ENCODE measurements at places on chromosomes 11 and 22. TPM values are rescaled to one million over a fixed set of nuclear protein-coding genes. Genes with fewer than 3 reads are reported as not detected.

Gene APBB1
- 80.2 TPM for polyA plus RNA-seq

Gene SORL1
- 220 TPM for polyA plus RNA-seq

Gene DCHS1
- 1.5 TPM for polyA plus RNA-seq

DNA sequence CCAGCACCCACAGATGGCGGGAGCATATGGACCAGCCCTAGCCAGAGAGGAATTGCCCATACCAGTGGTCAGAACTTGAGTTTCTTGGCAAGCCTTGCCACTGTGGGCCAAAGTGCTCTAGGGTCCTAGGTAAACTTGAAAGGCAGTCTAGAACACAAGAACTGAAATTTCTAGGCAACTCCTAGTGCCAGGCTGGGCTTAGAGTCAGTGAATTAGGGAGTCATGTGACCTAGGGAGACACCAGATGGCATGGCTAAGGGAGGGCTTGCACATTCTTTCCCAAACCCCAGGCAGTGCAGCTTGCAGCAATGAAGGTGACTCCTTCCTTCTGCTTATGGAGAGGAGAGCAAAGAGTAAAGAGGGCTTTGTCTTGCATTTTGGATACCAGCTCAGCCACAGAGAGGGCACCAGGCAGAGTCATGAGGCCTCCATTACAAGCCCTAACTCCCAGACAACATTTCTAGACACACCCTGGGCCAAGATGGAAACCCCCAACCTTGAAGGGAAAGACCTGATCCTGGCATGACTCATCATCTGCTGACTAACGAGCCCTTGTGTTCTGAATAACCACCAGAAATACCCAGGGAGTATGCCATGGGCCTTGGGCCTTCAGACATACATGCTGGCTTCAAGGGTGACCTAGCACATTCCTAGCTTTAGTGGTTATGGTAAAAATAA lies 19.2 kb upstream of the OR56A3 start:
- H3K4me1 ChIP-seq, result no peaks in the 10 kb centered on the region
- H3K27me3 ChIP-seq, result no peaks in the 10 kb centered on the region
- no peak for DNase-seq
- H3K36me3 ChIP-seq, result no peaks in the 10 kb centered on the region
- H3K4me3 ChIP-seq, result no peak overlapping the region

DNA sequence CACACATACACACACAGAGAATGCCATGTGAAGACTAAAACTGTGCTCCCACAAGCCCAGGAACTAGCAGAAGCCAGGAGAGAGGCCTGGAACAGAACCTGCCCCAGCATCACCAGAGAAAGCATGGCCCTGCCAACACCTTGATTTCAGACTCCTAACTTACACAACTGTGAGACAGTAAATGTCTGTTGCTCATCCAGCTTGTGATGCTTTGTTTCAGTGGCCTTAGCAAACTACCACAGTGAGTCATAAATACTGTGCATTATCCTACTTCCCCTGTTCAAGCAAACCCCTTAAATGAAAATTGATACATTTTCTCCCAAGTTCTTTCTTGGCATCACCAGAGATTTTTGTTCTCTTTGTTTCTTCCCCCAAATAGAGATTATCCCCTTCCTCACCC lies 1539.4 kb upstream of the TENM4 start:
- H3K27ac ChIP-seq, result no peak overlapping the region
- H3K36me3 ChIP-seq, result no peaks in the 10 kb centered on the region
- no peak for DNase-seq
- no peak overlapping the region for H3K4me3 ChIP-seq

DNA sequence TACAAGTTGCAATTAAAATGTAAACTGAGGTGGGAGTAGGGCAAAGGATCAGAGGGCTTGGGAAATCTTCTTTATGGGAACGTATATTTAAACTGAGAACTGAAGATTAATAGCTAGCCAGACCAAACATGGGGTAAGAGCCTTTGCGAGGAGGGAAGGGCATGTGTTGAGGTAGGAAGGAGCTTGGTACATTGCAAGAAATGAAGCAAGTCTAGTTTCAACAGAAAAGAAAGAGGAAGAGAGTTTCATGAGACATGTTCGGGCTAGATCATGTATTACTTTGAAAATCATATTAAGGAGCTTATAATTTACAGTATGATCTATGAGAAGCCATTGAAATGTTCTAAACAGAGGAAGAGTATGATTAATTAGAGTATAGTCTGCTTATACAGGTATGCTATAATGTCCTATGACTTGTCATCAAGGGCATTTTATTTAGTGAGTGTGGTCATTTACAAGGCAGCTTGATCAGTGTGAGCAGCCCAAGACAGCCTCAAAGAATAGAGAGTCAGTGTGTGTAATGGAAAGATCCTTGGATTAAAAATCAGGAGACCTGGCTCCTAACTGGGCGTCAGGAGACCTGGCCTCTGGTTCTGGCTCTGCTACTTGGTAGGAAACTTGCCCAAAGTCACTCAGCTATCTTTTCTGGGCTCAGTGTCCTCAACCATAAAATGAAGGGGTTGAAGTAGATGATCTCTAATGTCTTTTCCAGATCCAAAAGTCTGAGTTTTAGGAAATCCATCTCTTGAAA lies 10.9 kb downstream of the GAS2 start:
- no peak overlapping the region for H3K4me3 ChIP-seq
- no peaks in the 10 kb centered on the region for H3K27me3 ChIP-seq
- no peaks in the 10 kb centered on the region for H3K36me3 ChIP-seq
- H3K27ac ChIP-seq, result no peak overlapping the region
- no peak for DNase-seq
- no peaks in the 10 kb centered on the region for H3K4me1 ChIP-seq

- peaks cover 10% of the 10 kb centered on the region for H3K4me1 ChIP-seq
- no peak overlapping the region for H3K4me3 ChIP-seq
- H3K27me3 ChIP-seq, result no peaks in the 10 kb centered on the region
These were observed 187.8 kb downstream of the DDX10 start for GRCh38 chr11:108852701-108853100.
